ENCODE measurements at places on chromosomes 3 and 15.

DNA sequence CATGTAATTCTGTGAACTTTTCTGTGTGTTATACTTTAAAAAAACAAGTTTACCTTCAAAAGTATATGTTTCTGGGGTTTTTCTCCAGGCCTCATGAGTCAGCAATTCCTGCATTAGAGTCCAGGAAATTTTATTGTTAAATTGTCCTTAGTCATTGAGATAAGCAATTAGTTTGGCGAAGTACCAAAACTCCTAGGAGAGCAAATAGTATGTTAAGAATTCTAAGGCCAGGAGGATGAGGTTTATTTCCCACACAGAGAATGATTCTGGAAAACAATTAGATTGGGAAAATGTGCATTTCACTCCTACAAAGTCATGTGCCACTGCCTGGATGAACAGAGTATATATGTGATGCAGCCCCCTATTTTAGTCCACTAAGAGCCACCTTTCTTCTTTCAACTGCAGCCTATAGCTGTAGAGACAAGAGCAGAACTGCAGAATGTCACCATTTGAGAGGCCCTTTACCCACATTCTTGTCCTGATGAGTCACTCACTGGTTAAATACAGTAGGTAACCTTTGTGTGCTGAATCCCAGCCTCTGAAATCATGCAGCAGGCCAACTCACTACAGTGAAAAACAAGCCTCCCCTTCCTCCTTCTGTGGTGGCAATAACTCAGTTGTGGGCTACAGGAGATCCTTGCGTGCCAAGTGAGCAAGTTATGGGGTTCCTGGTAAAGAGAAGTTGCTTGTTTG, 452.8 kb upstream of the THBS1 start:
- no peak for DNase-seq

DNA sequence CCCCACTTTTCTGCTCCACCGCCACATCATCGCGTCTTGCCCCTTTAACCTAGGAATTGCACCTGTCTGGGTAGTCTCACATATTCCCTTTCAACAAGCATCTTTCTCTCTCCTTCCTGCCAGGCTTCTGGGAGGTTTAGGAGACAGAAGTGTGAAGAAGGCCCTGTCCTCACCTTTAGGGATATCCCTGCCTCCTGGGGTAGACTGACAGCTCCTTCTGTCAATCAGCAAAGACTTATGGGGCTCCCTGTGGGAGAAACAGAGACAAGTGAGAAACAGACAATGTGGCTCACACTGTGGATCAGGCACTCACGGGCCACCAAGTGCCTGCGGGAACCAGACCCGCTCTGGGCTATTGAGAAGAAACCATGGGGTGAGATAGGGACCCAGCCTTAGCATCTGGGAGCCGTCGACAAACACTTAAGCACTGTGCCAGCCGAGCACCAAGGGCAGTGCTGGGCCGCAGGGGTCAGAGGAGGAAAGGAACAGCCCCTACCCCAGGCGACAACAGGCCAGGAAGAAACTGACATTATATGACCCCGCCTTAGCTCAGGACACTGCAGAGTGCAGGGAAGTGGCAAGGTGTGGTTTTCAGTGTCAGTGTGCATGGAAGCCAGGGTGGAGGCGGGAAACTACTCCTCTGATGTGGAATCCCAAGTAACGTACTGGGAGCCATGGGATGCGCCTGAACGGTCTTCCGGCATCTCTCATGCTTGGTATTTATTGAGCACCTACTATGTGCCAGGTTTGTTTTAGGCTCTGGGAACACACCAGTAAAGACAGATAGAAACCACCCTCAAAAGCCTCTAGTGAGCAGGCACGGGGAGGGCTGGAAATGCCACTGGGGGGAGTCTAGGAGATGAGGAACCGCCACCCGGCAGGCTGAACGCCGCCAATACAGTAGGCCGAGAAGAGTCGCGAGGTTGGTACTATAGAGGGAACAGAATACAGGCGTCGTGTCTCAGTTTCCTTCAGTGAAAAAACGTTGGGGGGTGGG, 1.8 kb downstream of the EFCC1 start:
- no peak for DNase-seq

GRCh38 chr15:57364282-57365007, 11.9 kb upstream of the CGNL1 start:
- DNase-seq: no peak

- no peak for DNase-seq
Measured at GRCh38 chr15:74712311-74712710, 13.0 kb downstream of the CYP1A1 start.

DNA sequence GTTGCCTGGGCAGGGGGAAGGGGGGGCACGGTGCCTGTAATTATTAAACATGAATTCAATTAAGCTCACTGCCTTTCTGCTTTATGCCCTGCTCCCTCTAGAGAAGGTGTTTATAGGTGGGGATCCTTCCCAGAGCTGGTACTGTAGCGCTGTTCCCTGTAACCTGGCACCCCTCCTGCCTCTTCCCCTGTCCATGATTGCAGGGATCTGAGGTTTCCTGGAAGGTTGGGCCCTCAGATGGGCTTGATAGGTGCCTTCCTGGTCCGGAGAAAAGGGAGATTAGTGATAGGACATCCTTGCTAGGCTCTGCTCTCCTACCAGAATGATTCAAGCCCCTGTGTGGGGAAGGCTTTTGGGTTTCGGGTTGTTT, 2.1 kb upstream of the FAM131A start:
- DNase-seq: no peak

DNA sequence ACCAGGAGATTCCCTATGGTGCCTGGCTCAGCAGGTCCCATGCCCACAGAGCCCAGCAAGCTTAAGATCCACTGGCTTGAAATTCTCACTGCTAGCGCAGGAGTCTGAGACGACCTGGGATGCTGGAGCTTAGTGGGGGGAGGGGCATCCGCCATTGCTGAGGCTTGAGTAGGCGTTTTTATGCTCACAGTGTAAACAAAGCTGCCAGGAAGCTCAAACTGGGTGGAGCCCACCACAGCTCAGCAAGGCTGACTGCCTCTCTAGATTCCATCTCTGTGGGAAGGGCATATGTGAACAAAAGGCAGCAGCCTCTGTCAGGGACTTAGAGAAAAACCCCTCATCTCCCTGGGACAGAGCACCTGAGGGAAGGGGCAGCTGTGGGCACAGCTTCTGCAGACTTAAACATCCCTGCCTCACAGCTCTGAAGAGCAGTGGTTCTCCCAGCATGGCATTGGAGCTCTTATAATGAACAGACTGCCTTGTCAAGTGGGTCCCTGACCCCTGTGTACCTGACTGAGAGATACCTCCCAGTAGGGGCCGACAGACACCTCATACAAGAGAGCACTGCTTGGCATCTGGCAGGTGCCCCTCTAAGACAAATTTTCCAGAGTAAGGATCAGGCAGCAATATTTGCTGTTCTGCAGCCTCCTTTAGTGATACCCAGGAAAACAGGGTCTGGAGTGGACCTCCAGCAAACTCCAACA, 231.5 kb upstream of the SETMAR start:
- DNase-seq: no peak

DNA sequence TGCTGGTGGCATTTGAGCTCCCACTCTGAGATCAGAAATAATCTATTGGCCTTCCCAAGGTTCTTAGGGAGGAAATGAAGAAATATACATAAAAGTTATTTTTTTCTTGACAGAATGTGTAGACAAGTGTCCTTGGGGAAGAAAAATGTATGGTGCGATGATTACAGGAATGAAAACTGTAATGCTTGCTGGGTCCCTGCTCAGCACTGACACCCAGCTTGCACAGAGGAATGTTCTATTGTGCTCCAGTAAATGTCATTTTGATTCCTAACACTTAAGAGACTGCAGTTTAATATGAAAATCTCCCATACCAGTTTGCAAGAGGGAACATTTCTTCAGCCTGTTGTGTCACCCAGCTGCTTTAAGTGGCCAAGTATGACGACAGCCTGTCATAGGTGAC, 271.3 kb upstream of the TPM1 start:
- no peak for DNase-seq

- DNase-seq: no peak
Measured at GRCh38 chr3:160448845-160449635, 546 bp downstream of the TRIM59 start.

- DNase-seq: no peak
Measured at GRCh38 chr3:52835766-52836470, 1.1 kb upstream of the MUSTN1 start.

DNA sequence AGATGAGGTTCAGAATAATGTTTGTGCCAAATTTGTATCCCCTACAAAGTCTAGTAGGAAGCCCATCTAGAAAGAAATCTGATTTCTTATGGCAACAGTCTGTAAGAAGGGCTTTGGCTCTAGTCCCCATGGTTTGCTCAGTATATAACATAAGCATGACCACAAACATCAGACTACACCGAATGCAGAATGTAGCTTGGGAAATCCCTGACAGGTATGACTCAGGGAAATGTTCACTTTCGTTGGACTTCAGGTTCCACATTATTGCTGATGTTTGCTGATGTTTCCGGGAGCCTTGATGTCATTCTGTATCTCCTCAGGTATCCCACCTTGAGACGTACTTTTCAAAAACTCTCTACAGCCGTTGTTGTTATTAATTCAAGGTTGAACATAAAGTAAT, 304.4 kb upstream of the TGFBR2 start:
- no peak for DNase-seq

DNA sequence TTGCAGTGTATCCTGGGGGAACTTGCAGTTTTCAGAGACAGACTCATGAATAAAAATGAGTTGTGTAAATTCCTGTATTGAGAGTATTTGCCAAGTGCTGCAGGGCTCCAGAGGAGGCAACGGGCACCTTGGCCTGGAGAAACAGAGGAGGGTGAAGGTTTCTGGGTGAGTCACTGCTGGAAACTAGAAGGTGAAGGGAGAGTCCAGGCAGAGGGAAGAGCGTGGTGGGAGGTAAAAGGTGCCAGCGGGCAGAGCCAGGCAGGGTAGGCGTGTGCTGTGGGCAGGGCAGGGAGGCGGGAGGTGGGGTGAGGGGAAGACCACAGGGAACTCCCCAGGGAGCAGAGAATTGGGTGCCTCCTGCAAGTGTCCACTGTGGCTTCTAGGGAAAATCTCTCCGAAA, 120.8 kb downstream of the SLCO3A1 start:
- no peak for DNase-seq

DNA sequence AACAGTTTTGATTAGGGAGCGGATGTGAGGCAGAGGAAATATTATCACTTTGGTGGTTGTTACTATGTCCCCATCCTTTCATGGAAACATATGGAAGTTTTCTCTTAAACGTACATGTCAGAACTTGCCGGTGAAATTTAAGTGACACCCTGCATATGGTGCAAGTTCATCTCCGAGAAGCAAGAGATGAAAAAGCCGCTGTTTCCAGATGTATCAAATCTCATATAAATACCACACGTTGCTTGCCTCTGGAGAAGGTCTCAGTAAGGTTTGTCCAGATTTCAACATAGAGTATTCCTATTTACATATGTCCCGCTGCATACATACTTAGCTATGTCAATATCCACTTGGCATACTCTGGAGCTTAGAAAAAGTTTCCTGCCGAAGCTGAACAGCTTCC, 172.2 kb upstream of the ICE2 start:
- DNase-seq: no peak

DNA sequence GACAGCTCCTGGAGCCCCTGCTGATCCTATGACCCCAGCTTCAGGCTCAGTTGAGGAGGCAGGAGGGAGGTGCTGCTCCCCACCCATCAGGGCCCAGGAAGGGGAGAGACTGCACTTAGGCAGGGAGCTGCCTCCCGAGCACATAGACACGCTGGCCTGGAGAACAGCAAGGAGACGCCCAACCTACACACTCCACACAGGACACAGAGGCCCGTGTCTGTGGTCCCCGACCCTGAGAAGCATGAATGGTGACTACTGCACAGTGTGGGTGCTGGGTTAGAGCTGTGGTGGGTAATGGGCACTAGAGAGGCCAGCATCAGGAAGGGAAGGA, 1.1 kb upstream of the HHATL start:
- DNase-seq: no peak

DNA sequence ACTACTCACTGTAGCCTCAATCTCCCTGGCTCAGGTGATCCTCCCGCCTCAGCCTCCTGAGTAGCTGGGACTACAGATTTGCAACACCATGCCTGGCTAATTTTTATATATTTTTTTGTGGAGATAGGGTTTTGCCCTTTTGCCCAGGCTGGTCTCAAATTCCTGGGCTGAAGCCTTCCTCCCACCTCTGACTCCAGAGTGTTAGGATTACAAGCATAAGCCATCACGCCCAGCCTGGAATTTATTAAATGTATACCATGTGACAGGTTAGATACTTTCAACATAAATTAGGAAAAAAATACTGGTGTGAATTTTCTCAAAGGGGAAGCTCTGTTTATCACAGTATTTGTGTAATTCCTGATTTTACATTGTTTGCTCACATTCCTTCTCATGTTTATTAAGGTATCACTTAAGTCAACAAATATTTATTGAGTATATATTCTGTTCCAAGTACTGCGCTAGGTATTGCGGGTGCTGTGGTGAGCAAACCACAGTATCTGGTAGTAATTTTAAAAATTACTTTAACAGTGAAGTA, 24.8 kb downstream of the PPP4R2 start:
- no peak for DNase-seq

GRCh38 chr3:163951397-163951987, 1126.8 kb downstream of the SI start:
- DNase-seq: no peak

DNA sequence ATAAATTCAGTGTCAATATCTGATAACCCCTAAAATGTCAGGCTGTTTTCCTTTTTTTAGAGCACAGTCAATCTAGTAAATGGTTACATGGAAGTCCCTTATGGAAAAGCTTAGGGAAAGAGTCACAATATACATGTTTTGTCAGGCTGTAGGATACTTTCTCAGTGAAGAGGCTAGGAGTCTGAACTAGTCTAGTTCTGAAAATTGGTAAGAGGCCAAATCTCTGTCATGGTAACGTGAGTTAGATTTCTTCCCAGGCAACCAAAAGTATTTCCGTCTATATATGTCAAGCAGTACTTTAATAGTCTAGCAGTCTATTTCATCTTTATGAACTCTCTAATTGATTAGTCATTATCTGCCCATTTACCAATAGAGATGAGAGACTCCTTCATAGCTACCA, 215.9 kb upstream of the LRRC3B start:
- DNase-seq: no peak

DNA sequence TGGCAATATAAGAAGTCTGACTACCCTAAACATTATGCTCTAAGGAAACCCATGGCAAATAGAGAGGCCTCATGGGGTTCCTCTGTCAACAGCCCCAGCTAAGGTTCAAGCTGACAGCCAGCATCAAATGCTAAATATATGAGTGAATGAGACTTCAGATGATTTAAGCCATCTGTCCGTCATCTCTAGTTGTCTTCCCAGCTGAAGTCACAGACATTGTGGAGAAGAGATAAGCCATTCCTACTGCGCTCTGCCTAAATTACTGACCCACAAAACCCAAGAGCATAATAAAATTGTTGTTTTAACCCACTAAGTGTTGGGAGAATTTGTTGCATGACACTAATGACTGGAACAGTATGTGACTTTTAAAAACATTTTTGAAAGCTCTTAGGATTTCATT, 87.3 kb upstream of the IGSF10 start:
- no peak for DNase-seq

- no peak for DNase-seq
Measured at GRCh38 chr15:80310776-80311175, 58.8 kb upstream of the CTXND1 start.

- no peak for DNase-seq
Measured at GRCh38 chr3:19149368-19149767, 1.1 kb downstream of the KCNH8 start.
